ENCODE measurements at places on chromosomes 4 and X.

GRCh38 chrX:130081421-130082045 is 28.8 kb downstream of the ELF4 start:
- DNase-seq = no peak

DNA sequence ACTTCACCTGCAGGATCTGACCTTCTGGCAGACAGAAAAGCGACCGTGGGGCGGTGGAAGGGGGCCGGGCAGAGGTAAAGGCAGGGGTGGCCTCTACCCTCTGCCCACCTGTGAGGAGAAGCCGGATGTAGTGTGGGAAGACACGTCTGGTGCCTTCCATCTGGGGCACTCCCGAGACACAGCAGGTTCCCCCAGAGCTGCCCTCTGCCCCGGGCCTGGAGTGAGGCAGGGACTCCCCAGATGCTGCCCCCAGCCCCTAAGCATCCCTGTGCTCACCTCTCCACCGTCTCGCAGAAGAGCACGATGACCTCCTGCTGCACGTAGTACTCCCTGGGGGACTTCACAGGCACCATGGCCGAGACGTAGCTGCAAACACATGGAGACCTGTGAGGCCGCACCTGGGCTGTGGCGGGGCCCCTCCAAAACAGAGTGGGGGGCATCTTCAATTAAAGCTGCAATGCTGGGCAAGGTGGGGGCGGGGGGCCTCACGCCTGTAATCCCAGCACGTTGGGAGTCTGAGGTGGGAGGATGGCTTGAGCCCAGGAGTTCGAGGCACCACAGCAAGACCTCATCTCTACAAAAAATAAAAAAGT is 75.3 kb upstream of the MXD4 start:
- DNase-seq = no peak

- DNase-seq = no peak
Measured at GRCh38 chrX:150038315-150038714, 100.0 kb upstream of the EOLA2 start.

- DNase-seq = no peak
Measured at GRCh38 chr4:52956691-52957090, 94.6 kb downstream of the RASL11B start.

GRCh38 chr4:27049239-27049829 is 188.7 kb downstream of the STIM2 start:
- DNase-seq = no peak

GRCh38 chr4:41452484-41453225 is 85.3 kb upstream of the LIMCH1 start:
- DNase-seq = no peak

DNA sequence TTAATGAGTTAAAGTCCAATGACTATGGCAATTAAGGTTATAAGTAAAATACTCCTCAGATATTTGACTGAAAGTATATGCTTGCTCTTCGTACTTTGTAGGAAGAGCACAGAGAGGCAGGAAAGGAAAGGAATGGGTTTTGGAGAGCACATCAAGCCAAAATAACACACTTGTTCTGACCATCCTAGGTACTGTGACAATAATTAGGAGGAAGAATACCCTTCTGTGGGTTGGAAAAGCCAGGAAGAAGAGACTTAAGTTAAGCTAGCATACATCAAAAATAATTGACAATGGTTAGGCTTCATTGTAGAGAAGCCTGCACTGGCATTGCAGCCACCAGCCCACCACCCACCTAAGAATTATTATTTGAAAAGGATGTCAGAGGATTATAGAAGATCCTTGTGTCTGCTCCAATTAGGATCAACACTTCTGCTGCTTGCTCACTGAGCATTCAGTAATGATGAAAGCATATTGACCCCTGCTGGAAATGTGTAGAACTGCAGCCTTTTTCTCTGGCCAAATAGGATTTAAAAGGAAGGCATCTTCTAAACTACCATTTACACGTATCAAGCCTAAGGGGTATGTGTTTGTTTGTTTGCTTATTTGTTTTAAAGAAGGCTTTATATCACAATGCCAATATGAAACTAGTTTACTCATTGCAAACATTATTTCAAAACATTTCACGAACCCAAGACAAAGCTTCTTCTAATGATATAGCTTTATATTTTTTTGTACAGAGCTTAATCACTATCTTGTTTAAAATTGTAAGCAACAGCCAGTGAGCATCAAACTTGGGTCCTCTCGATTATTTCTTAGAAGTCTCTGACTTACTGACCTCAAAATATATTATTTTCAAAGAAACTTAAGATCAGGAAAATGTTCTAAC is 286.2 kb upstream of the TET2 start:
- DNase-seq = peak; percentile 69

DNA sequence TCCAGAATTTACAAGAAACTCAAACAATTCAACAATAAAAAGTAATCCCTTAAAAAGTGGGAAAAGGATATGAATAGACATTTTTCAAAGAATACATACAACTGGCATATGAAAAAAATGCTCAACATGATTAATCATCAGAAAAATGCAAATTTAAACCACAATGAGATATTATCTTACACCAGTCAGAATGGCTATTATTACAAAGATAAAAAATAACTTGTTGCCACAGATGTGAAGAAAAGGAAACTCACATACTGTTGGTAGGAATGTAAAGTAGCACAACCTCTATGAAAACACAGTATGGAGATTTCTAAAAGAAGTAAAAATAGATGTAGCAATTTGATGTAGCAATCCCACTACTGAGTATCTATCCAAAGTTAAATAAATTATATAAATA is 65.1 kb upstream of the DIAPH2 start:
- DNase-seq = no peak

- DNase-seq = no peak
Measured at GRCh38 chr4:7015383-7016035, 27.7 kb upstream of the TADA2B start.

Measured in nephron progenitor cell (in vitro differentiated cells).